ENCODE measurements at places on chromosomes 6 and 20.
A peak's percentile ranks its signal among the peaks of the same experiment; 100 is the strongest.

- no peak for DNase-seq
- H3K36me3 ChIP-seq = no peaks in the 10 kb centered on the region
- no peak overlapping the region for H3K27ac ChIP-seq
- no peaks in the 10 kb centered on the region for H3K27me3 ChIP-seq
These were observed 194.4 kb downstream of the BTBD9 start for GRCh38 chr6:38445336-38445735.

- no peak overlapping the region for H3K4me3 ChIP-seq
- no peak for DNase-seq
- H3K27me3 ChIP-seq = no peaks in the 10 kb centered on the region
- H3K4me1 ChIP-seq = peaks cover 9% of the 10 kb centered on the region
- no peak overlapping the region for H3K27ac ChIP-seq
These were observed 30.3 kb upstream of the AFDN start for GRCh38 chr6:167796192-167796981.

GRCh38 chr6:137465378-137466009, 28.7 kb downstream of the OLIG3 start:
- peaks cover 6% of the 10 kb centered on the region for H3K27me3 ChIP-seq
- H3K4me1 ChIP-seq = no peaks in the 10 kb centered on the region

DNA sequence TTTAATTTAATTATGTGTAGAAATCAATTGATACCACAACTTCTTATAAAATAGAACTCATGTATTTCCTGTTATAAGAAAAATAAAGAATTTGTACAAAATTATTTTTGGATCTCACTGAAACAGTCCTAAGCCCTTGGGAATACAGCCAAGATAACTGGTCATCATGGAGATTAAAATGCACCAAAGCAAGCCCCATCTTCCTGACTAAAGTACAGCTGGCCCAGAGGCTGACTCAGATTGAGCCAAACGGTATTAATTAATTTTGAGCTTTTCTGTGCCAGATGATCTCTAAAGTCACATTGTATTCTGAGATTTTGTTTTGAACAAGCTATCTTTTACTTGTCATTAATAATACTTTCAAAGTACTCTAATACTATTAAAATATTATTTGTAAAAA, 978.5 kb downstream of the TBC1D32 start:
- DNase-seq = no peak
- H3K27ac ChIP-seq = no peak overlapping the region
- no peaks in the 10 kb centered on the region for H3K27me3 ChIP-seq
- no peaks in the 10 kb centered on the region for H3K36me3 ChIP-seq
- no peaks in the 10 kb centered on the region for H3K4me1 ChIP-seq

DNA sequence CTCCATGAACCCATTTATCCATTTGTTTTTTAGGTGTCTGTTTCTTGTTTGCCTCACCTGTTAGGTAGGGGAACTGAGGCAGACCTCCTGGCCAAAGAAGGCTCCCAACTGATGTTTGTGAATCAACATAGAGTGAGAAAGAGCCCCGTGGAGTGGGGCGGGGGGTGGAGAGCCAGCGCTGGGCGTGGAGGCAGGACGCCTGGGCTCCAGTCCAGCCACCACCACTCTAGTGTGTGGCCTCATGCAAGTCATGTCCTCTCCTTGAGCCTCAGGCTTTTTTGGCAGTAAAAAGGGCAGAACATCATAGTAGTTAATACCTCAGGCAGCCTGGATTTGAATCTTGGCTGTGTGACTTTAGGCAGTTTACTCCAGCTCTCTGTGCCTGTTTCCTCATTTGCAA, 42.2 kb upstream of the SCRT2 start:
- no peak for DNase-seq
- no peaks in the 10 kb centered on the region for H3K4me1 ChIP-seq
- peaks cover 5% of the 10 kb centered on the region for H3K27me3 ChIP-seq
- H3K4me3 ChIP-seq = no peak overlapping the region

DNA sequence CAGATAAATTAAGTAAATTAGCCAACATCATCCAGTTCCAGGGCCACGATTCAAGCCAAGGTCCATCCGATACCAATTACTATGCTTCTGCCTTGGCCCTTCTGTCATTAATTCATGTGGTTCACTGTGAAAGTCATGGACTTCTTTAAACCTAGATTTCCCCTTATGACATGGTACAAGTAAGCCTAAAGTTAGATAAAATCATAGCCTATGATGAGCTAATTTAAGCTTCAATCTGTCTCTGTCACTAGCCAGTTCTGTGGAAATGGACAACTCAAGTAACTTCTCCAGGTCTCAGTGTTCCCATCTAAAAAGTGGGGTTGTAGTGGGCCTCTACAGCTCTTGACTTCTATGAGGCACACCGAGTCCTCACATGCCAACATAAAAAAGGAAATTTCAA, 225.5 kb upstream of the MARCKS start:
- no peaks in the 10 kb centered on the region for H3K36me3 ChIP-seq
- H3K4me3 ChIP-seq = no peak overlapping the region
- DNase-seq = no peak

- H3K4me3 ChIP-seq = no peak overlapping the region
- no peak overlapping the region for H3K27ac ChIP-seq
- H3K36me3 ChIP-seq = no peaks in the 10 kb centered on the region
- H3K4me1 ChIP-seq = peaks cover 7% of the 10 kb centered on the region
- no peak for DNase-seq
These were observed 3.5 kb downstream of the MCM9 start for GRCh38 chr6:118931436-118931835.

DNA sequence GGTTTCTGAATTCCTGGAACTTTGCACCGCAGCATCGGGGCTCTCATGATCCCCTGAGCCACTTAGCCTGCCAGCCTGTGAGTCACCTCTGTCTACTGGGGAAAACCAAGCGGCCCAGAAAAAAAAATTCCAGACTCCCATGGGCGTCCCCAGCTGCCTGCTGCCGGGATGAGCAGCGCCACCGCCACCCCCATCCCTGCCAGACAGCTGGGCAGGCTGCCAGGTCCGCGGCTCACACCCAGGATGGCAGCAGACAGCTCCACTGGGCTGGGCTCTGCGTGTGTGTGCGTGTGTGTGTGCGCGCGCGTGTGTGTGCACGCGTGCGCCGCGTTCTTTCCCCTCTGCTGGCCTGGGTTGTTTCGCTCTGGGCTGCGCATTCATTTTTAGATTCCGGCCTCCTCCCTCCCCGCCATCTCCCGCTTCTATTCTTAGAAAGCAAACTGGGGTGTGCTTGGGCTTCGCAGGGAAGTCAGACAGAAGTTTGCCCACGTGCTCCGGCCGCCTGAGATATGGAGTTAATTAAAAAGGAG, 38.9 kb upstream of the PMEPA1 start:
- H3K27ac ChIP-seq = no peak overlapping the region
- DNase-seq = peak; percentile 75
- H3K4me1 ChIP-seq = peaks cover 18% of the 10 kb centered on the region
- H3K27me3 ChIP-seq = no peaks in the 10 kb centered on the region
- no peak overlapping the region for H3K4me3 ChIP-seq
